ENCODE measurements at places on chromosomes 1 and 21. TPM values are rescaled to one million over a fixed set of nuclear protein-coding genes. Genes with fewer than 3 reads are reported as not detected.

DNA sequence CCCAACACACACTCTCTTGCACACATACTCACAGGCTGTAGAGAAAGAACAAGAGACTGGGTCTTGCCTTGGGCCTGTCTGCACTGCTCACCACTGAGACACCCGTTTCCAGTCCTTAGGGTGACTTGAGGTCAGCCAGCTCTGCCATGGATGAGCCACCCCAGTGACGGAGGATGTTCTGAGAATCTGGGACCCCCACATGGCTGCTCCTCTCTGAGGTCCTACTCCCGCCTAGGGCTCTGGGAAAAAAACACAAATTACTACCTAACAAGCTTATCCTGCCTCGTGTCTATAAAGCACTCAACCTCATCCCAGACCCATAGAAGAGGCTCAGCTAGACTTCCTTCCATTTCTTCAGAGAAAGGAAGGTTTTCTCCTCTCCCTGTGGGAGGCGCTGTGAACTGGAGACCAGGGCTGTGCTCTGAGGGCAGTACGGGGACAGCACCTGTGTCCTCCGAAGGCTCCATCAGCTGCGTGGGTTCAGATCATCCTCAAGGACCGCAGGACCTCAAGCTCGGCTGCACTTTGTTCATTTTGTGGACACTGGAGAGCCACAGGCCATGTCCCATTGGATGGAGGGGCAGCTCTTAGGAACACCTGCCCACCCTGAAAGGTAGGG is 4.3 kb upstream of the CLEC20A start:
- H3K36me3 ChIP-seq, result no peaks in the 10 kb centered on the region

DNA sequence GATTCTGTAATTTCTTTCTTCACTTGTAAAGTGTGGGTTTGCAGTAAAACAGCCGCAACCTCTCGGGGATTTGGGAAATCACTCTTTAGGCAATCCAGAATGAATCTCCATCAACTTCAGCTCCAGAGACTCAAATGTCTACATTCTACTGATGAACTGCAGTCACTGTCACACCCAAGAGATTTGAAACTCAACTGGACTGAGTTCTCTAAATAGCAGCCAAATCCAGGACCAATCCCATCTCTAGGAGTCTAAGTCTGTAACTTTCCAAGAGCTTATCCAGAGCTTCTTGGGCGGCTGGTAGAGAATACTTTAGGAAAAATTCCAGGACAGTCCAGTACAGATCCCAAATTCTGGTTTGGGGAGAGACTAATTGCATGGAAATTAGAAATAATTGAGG is 62.9 kb downstream of the ADAMTS1 start:
- no peak overlapping the region for H3K27ac ChIP-seq
- no peaks in the 10 kb centered on the region for H3K36me3 ChIP-seq
- no peaks in the 10 kb centered on the region for H3K4me1 ChIP-seq
- no peak for DNase-seq
- H3K4me3 ChIP-seq, result no peak overlapping the region

DNA sequence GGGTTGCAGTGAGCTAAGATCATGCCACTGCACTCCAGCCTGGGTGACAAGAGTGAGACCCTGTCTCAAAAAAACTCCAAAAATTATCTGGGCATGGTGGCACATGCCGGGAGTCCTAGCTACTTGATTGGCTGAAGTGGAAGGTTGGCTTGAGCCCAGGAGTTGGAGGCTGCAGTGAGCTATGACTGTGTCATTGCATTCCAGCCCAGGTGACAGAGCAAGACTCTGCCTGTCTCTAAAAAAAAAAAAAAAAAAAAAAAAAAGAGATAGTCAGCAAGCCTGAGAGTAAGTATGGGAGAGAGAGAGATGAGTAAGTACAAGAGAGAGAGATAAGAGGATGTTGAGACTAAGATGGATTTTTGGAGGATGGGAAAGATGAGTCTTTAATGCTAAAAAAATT is 180.8 kb upstream of the CACYBP start:
- no peak for DNase-seq
- H3K4me1 ChIP-seq, result peaks cover 42% of the 10 kb centered on the region
- no peaks in the 10 kb centered on the region for H3K36me3 ChIP-seq
- H3K27ac ChIP-seq, result no peak overlapping the region

- H3K27ac ChIP-seq, result no peak overlapping the region
- H3K36me3 ChIP-seq, result no peaks in the 10 kb centered on the region
- H3K4me1 ChIP-seq, result no peaks in the 10 kb centered on the region
- no peak for DNase-seq
Observed at GRCh38 chr1:187032982-187033692, 204.4 kb downstream of the PLA2G4A start.

DNA sequence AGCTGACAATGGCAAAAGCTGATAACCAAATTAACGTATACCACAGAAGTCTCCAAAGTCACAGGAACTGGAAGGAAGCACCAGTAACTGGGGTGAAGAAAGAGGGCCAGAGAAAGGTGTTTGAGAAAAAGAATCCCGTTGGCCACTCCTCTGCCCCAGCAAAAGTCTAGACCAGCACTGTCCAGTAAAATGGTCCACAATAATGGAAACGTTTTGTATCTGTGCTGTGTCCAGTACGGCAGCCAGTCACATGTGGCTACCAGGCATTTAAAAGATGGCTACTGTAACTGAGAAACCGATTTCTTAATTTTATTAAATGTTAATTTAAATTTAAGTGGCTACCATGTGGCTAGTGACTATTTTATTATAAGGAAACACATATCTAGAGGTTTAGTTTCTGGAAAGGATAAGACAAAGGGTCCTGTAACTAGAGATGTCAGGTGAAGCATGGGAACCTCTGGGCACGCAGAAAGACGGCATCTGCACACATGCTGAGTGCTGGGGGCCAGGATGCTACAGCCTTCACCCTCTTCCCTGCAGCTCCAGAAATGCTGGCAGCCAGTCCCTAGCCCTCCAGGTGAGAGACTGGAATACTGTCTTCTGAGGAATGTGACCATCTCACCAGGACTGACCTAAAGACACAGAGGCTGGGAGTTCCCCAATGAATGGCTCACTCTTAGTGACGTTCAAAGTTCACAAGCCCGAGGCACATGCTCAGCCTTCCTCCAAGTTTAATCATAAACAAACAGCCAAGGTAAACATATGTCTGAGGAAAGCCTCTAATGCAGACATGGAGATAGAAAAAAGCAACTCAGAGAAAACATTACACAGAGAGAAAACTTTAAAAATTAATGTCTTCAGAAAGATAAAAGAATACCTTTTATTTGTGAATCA is 50.7 kb downstream of the JAK1 start:
- H3K27ac ChIP-seq, result no peak overlapping the region
- H3K36me3 ChIP-seq, result no peaks in the 10 kb centered on the region
- no peak overlapping the region for H3K4me3 ChIP-seq
- H3K4me1 ChIP-seq, result peaks cover 7% of the 10 kb centered on the region

- H3K27ac ChIP-seq, result no peak overlapping the region
- H3K4me3 ChIP-seq, result no peak overlapping the region
Observed at GRCh38 chr1:22930240-22930912, 42.3 kb downstream of the LACTBL1 start.

DNA sequence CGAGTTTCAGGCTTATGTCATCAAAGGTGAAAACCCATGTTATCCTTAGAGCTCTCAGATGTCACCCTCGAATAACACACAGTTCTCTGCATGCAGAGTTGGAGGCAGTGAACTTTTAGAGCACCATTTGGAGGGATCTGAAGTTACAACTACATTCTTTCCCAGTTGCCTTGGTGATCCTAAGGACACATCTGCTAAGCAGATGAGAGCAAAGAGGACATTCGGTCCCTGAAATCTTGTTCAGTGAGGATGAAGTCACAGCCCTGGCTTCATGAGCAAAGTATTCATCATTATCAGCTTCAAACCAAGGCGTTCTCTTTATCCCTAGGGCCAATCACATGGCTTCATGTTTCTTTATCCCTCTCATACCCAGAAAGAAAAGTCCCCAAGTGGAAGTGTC is 23.1 kb upstream of the MCOLN2 start:
- H3K27me3 ChIP-seq, result no peaks in the 10 kb centered on the region
- H3K27ac ChIP-seq, result no peak overlapping the region
- H3K4me3 ChIP-seq, result no peak overlapping the region
- H3K36me3 ChIP-seq, result no peaks in the 10 kb centered on the region
- no peak for DNase-seq

DNA sequence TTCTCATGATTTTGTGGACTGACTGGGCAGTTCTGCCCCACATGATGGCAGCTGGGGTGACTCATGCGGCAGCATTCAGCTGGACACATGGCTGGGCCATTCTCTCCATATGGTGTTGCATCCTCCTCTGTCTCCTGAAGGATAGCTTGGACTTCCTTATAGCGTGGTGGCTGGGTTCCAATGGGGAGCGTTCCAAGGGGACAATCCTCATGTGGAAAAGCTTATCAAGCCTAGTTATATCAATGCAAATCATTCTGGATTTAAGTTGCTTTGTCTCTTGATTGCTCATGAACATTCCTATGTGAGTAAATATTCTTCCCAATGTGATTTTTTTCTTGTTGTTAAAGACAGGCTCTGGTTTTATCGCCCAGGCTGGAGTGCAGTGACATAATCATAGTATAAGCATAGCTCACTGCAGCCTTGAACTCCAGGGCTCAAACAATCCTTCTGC is 13.2 kb upstream of the SLC2A1 start:
- H3K4me1 ChIP-seq, result no peaks in the 10 kb centered on the region
- H3K27ac ChIP-seq, result no peak overlapping the region
- no peaks in the 10 kb centered on the region for H3K27me3 ChIP-seq
- H3K4me3 ChIP-seq, result no peak overlapping the region

DNA sequence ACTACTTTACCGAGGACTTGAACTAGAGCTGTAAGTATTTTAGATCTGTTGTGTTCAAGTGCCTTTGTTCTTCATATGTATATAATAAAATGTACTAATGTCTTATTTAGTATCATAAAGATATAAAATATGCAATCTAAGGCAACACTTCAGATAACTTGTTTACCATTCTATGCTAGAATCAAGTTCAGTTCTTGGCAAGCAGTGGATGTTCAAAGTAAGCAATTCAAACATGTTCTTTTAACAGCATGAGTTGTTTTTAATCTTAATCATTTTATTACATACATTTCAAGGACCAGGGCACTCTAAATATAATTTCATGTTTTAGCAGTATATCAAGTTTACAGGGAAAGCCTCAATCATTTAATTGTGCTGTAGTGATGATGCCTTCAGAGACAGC is 47.0 kb downstream of the ZC3H11B start:
- no peaks in the 10 kb centered on the region for H3K4me1 ChIP-seq
- H3K36me3 ChIP-seq, result no peaks in the 10 kb centered on the region
- no peaks in the 10 kb centered on the region for H3K27me3 ChIP-seq
- no peak overlapping the region for H3K4me3 ChIP-seq
- H3K27ac ChIP-seq, result no peak overlapping the region
- DNase-seq, result no peak

DNA sequence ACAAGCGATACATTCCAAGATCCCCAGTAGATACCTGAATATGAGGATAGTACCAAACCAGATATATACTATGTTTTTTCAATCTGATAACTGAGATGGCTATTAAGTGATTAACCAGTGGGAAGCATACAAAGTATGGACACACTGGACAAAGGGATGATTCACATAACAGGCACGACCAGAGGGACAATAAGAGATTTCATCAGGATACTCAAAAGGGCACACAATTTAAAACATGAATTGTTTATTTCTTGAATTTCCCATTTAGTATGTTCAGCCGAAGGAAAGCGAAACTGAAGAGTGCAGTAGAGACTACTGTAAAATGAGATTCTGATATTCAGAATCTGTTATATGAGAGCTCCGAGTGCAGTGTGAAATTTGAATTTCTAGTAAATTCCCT is 10.6 kb downstream of the ZZZ3 start:
- peak overlapping the region; percentile 60 for H3K4me3 ChIP-seq
- no peaks in the 10 kb centered on the region for H3K36me3 ChIP-seq
- peak overlapping the region; percentile 82 for H3K27ac ChIP-seq
- no peaks in the 10 kb centered on the region for H3K27me3 ChIP-seq

GRCh38 chr1:243923292-243924171 is 73.5 kb upstream of the AKT3 start:
- no peaks in the 10 kb centered on the region for H3K36me3 ChIP-seq
- H3K27ac ChIP-seq, result no peak overlapping the region
- H3K4me3 ChIP-seq, result no peak overlapping the region
- H3K27me3 ChIP-seq, result no peaks in the 10 kb centered on the region
- no peak for DNase-seq
- H3K4me1 ChIP-seq, result no peaks in the 10 kb centered on the region

The TEKT2 gene
- not detected for total RNA-seq

The FAM167B gene
- total RNA-seq, result 0.88 TPM

Data from GM12878 (cell line).